ENCODE measurements at places on chromosomes 16 and 17.
A peak's percentile ranks its signal among the peaks of the same experiment; 100 is the strongest.

GRCh38 chr17:39183045-39183444, 14.4 kb downstream of the CACNB1 start:
- no peak for DNase-seq

- no peak for DNase-seq
These were observed 199.0 kb downstream of the MSI2 start for GRCh38 chr17:57455063-57455914.

DNA sequence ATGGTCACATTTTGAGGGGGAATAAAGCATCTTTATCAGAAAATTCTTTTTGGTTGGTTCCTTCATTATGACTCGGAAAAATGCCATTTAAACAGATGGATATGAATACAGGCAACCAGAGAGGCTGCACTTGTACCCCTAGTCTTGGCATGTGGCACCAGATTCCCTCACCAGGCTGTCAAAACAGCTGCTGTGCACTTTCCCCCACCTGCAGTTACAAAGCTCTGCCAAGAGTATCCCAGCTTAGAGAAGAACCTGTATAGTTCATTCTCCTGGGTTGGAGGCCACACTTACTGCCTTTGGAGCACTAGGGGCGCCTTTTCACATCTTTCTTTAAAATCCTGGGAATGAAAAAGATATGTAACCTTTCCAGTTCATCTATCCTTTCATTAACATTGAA, 190.3 kb downstream of the KIF2B start:
- DNase-seq = no peak

DNA sequence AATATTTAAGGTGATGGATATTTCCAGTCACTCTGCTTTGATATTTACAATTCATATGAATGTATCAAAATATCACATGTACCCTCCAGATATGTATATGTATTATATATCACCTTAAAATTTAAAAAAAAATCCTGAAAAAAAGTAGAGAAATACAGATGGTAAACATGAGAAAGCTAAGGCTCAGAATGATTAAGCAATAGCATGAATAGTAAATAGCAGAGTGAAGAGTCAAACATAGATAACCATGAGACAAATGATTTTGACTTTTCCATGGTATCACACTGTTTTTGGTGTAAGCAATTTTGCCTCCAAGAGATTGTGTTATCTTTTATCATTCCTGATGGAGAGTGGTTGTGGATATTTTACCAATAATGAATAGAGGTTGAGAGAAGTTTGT, 868.8 kb downstream of the CDH11 start:
- no peak for DNase-seq

GRCh38 chr17:50660887-50661345, 26.2 kb downstream of the ABCC3 start:
- DNase-seq = no peak

GRCh38 chr16:21276090-21276489, 2.0 kb downstream of the CRYM start:
- no peak for DNase-seq

DNA sequence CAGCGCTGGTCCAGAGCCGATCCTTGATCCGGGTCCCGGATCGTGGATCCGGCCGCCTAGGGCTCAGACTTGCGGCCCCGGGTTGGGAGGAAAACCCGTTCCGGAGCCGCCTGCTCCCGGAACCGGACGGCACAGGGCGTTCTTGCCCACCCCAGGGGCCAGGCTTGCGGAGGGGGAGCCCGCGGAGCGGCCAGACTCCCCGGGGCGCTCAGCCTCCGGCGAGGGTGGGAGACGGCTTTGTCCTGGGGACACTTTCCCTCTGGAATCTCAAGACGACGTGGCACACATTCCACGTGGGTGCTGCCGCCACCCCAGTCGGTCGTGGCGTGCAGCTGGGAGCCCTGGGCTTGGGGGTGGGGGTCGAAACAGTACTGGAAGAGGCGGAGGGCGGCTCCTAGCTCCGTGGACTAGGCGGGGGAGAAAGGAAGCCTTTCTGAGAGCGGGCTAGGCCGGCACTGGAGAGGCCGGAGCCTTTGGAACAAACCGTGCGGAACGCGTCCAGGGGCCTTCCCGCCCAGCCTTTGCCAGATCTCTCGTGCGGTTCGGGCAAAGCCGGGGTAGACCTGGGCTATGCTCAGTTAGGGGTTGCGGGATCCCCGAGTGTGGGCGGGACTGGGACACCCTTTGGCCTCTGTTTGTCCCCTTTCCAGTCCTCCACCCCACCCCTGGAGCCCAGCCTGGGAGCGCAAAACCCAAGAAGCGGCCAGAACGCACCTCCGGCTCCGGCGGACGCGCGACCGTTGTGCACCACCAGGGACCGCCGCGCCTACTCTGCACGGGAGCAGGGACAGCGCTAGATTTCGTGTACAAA, 26.5 kb downstream of the SREBF1 start:
- DNase-seq = peak; percentile 35

DNA sequence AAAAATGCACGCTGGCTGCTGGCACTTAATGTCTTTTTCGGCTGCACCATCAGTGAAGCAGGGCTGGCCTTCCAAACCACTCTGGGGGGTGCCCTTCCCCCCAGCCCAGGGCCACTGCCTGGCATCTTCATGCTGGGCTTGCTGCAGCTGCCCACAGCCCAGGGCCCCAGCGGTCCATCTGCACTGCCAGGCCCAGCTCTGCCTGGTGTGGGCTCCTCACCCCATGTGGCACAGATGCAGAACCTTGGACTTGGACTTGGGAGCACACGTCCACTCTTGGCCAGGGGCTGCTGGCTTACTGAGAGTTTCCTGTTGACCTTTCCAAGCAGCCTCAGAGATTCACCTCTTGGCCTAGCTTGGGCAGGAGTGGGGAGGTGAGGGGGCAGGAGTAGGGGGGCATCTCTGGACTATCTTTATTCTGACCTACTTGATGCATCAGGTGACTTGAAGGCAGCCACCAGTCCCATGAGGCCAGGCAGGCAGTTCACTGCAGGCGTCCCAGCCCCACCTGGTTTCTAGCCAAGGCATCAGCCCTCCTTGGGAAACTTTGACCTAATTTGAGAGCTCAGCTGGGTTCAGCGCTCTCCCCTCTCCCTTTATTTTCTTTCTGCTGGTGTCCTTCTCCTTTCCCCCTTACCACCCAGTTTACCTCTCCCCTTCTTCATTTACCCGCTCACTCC, 365.8 kb downstream of the CPPED1 start:
- DNase-seq = no peak

GRCh38 chr16:31348579-31348978, 6.4 kb upstream of the ITGAX start:
- DNase-seq = no peak

DNA sequence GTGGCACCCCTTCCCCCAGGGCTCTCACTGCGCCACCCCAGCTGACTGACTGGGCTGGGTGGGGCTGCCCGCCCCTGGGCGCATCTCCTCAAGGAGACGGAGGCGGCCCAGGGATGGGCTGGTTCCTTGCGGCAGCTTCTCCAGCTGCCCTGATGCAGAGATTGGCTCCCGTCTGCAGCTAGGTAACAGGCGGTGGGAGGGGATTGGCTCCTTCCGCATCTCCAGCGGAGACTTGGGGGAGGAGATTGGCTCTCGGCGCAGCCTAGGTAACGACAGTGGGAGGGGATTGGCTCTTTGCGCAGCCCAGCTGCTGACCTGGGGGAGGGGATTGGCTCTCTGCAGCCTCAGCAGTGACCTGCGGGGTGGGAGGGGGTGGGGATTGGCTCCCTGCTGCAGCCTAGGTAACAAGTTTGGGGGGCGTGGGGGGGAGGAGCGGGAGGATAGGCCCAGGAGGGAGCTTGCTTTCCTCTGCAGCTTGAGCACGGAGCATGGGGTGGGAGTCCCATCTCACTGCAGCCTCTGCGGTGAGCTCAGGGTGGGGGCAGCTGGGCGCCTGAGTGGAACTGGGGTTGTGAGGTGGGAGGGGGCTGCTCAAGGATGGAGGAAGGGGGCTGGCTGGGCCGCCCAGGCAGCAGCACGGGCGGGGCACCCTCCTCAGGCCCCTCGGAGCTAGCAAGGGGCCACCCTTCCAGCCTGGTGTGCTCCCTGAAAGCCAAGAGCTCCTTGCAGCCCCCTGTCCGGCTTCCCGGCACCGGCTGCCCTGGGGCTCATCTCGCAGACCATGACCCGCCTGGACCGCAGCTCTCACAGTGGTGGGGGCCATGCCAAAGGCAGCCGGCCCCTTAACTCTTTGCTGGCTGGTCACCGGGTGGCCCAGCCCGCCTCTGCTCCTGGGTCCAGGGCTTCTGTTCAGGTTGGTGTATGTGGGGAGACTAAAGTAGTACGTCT, 6.4 kb downstream of the NFE2L1 start:
- peak; percentile 73 for DNase-seq

DNA sequence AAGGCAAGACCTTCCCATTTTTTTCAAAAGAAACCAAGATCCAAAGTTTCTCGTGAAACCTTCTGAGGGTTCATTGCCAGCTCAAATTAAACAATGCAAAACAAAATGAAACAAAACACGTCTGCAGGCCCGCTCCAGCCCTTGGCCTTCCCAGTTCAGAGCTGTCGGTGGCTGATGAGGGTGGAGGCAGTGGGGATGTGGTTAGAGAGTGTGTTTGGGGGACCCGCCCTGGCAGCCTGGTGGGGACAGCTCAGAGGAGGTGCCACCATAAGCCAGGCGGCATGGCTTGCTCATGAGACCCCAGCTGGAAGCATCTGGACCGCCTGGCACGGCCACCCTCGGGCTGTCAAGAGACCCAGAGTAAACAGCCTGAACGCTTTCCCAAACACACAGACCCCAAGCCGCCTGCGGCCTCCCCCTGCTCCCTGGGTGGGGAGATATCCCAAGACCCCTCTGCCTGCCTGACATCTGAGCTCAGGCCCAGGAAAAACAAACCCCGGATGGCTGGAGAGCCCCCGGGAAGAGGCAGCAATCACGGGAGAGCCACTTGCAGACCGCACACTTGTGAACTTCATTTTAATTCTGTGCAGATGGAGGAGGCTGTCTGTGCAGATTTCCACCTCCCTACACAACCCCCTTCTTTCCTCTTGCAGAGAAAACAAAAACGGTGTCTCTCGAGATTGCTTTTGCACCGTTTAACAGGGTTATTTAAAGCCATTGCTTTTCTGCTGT, 35.4 kb upstream of the LITAF start:
- DNase-seq = no peak

DNA sequence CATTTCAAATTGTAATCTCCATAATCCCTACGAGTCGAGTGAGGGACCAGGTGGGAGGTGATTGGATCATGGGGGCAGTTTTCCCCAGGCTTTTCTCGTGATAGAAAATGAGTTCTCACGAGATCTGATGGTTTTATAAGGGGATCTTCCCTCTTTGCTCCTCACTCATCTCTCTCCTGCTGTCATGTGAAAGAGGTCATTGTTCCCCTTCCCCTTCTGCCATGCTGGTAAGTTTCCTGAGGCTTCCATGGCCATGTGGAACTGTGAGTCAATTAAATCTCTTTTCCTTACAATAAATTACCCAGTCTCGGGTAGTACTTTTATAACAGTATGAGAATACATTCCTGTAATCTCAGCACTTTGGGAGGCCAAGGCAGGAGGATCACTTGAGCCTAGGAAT, 76.7 kb upstream of the MARCHF10 start:
- no peak for DNase-seq

- no peak for DNase-seq
These were observed 590 bp downstream of the ITGAX start for GRCh38 chr16:31355431-31356100.

DNA sequence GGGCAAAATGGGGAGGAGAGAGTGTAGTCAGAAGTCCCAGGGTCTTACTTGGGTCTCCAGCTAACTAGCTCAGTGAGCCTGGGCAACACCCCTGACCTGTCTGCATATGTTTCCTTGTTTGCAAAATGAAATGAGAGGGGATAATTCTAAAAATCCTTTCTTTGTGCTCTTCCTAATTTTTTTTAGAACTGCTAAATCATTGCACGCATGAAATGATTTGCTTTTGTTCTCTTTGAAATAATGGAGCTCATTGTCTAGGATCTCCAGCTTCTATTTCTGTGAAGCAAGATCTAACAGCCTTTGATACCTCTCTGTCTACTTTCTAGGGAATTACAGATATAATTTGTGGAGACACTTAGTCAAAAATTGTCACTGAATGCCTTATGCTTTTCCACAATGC, 181.3 kb downstream of the CDH13 start:
- DNase-seq = no peak

- DNase-seq = no peak
These were observed 2.0 kb downstream of the PPP1R9B start for GRCh38 chr17:50148226-50149090.

DNA sequence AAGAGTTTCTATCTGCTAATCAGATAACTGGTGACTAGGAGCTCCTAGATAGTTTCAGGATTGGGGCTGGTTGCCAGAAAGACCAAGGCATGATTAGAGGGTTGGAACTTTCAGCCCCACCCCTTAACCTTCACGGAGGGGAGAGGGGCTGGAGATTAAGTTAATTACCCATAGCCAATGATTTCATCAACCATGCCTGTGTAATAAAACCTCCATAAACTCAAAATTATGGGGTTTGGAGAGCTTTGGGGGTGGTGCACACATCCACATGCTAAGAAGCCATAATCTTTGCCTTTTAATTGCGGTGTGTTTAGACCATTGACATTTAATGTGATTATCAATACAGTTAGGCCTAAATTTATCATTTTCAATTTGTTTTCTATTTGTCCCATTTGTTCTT, 161.7 kb downstream of the CDK5R1 start:
- no peak for DNase-seq

- no peak for DNase-seq
These were observed 24.8 kb downstream of the ADCY9 start for GRCh38 chr16:4091240-4092012.

- DNase-seq = peak; percentile 73
These were observed at the start of the genes DDX28 and DUS2 for GRCh38 chr16:68022728-68023537. DDX28 (minus strand) TSS chr16:68023232; CDS start chr16:68023202, 30 bp downstream. DUS2 (plus strand) TSS chr16:68023284; CDS start chr16:68038024, 14,740 bp downstream.

- no peak for DNase-seq
These were observed 553 bp upstream of the RAB11FIP4 start for GRCh38 chr17:31390748-31391495.

DNA sequence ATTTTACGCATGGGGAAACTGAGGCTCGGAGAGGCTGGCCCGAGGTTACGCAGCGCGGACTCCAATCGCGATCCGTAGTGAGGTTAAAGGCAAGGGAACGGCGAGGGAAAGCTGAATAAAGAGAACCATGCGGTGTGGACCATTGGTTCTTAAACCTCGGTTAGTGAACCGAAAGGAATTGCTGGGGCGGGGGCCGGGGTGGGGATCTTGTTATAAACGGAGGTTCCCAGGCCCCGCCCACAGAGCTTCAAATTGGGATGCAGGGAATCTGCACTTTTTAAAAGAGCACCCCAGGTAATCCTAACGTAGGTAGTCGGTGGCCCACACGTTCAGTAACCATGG, 524 bp downstream of the IQCK start:
- DNase-seq = no peak

DNA sequence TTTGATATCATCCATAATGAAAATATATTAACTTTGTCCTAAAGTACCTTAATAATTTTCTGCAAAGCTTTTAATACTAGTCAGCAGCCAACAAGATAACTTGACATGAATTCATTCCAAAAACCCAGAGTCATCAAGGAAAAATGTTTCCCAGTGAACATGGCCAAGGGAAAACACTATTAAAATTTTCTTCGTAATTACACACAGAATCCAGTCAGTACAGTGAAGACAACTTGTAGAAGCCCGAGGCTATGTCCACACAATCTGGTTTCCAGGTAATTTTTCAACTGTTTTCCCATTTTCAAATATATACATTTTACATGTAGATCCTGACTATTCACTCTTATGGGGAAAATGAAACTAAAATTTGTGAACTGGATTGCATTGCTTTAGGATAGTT, 600.9 kb downstream of the CDH8 start:
- no peak for DNase-seq

Measured in skeletal muscle cell (primary cell).